ENCODE measurements at places on chromosomes 1 and 21.

- DNase-seq: no peak
These were observed 3.2 kb upstream of the RWDD3 start for GRCh38 chr1:95230768-95231191.

DNA sequence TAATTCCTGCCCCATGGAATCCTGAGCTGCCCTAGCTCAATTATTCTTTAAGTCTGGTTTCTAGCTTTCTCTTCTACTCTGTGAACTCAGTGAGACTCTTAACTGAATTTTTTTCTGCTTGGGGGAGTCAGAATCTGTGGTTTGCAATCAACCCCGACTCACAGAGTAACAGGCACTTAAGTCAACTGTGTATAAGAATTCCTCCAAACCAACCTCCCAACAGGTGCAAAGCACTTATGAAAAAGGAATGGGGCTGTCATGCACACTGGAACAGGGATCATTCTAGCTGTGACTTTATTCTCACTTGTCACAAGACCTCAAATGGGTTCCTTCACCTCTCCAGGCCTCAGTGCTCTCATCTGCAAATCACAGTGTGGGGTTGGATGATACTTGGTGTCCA, 60.3 kb upstream of the SYT6 start:
- DNase-seq: no peak

GRCh38 chr1:55286856-55287602, 71.9 kb upstream of the USP24 start:
- no peak for DNase-seq

DNA sequence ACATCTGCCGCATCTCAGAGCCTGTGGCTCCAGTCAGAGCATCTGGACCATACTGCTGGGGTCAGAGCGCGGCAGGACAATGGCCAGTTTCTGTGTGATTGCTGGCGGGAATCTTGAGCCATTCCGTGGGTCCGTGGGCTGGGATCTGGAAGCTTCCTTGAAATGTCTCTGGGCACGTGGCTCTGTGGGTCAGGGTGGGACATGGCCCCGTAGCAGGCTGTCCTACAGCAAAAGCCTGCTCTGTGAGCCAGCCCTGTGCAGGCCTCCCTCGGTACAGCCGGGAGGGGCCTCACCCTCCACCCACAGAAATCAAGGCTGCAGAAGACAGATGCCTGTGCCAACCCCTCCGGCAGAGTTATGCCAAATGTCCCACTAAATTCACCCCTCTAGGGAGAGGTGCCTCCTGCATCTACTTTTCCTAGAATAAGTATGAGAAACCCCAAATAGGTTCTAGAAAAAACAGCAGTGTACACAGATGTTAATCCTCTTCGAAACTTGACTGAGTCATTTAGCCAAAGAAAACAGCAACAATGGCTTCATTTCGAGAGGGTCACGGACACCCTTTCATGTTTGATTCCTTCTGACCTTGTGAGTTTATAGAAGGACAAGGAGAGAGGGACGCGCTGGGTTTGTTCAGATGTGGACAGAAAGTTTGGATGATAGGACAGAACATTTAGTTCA, 27.8 kb downstream of the COL18A1 start:
- no peak for DNase-seq

GRCh38 chr1:10967090-10967489, 45.4 kb upstream of the TARDBP start:
- no peak for DNase-seq
